Hepatic stellate cell (primary cell): ENCODE measurements at places on chromosomes 3 and 15.

DNA sequence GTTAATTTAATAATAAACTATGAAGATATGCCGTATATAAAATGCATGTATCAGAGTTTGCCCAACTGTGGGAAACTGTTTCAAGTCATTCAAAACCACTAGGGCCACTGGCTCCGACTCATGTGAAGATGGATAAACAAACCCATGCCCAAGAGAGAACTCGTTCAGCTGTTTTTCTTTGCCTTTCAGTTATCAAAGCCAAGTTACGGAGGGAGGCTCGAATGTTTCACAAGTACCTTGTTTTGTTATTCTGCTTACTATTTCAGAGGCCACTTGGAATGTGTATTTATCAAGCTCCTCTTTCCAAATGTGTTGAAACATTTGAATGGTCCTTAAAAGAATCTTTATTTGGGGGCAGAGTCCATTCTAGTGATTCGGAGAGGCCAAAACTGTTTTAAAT is 82.1 kb downstream of the DUT start:
- DNase-seq, result no peak

DNA sequence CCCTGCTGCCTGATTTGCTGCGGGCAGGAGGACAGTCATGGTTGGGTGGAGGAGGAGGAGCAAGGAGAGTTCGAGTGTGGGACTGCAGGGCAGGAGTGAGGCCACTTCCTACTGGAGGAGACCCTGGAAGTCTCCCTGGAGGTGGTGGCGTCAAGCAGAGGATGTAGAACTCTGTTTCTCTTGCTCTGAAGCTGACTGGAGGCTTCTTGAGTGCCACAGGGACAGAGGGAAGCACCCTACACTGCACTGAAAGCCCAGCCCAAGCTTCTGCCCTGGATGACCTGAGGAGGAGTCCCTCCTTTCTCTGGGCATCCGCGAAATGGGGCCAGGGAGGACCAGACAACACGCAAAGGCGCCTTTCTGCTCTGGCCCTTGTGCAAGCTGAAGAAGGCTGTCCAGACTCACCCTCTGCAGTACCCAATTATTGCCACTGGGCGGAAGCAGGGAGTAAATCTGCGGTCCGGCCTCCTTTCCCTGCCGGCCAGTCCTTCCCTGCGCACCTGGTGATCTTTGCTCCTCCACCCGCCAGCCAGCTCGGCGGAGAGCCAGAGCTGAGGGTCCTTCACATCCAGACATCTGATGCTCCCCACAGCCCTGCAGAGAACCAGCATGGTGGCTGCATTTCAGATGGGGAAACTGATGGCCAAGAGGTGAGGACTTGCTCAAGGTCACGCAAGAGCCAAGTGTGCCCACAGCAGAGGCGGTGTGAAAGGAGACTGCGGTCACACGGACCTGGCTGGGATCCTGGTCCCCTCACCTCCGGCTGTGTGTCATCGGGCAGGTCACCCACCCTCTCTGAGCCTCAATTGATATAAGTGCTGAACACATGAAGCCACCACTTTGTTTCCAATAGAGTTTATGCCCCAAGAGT is 207.1 kb downstream of the TBC1D2B start:
- peak; percentile 66 for DNase-seq

GRCh38 chr3:177050501-177051237 is 146.6 kb downstream of the TBL1XR1 start:
- no peak for DNase-seq

DNA sequence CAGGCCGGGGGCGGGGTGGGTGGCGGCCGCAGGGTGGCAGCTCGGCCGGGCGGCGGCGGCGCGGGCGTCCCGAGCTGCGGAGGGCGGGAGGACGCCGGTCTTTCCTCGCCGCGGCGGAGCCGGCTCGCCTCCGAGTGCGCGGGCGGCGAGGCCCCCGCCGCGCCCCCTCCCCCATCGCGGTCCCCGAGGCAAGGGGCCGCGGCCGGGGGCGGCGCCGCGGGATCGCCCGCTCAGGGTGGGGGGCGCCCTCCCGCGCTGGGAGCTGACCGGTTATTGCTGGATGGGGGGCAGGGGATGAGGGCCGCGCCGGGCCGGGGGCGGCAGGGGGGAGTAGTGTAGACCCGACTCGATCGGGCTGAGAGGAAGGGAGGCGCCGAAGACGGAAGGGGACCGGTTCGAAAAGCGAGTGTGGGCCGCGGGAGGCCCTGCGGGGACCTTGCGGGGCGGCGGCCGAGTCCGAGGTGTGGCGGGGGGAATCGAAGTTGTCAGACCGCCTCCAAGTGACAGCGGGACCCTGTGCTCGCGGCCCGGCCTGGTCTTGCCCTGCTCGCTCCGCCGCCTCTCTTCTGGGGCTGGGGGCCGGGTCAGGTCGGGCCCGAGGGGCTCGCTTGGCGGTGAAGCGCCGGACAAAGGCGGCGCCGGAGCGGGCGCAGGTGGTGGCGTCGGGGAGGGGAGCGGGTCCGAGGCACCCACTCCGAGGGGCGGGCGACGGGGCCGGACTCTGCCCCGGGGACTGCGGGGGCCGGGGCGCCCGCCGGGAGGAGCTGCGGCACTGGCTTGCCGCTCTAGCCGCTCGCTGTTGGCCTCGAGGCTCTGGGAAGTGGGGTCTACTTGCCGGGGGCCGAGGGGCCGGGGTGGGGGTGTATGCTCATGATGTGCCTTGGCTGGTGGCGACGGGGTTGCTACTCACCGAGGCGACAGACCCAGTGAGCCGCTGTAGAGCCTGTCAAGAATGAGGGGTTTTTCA is 1.1 kb downstream of the BAHD1 start:
- no peak for DNase-seq

- no peak for DNase-seq
Measured at GRCh38 chr15:92157666-92158298, 235.9 kb upstream of the ST8SIA2 start.

DNA sequence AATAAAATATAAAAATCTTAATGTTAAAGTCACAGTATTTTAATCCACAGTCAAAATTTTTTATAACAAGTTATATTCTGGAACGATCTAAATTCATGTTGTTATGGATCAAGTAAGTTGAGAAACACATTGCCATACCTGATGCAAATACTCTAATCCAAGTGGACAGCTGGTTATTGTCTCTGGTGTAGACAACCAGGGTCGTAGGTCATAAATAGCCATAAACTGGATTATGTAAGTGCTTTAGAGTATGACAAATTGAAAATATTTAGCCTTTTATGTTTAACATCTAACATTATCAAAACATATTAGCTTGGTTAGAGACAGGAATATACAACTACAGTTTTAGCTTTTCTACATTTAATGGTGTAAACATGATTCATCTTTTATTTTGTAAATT is 53.0 kb downstream of the PLSCR2 start:
- no peak for DNase-seq

GRCh38 chr15:68844856-68845550 is 24.3 kb upstream of the ANP32A start:
- no peak for DNase-seq

- no peak for DNase-seq
Measured at GRCh38 chr15:90895571-90896117, 7.5 kb upstream of the MAN2A2 start.

DNA sequence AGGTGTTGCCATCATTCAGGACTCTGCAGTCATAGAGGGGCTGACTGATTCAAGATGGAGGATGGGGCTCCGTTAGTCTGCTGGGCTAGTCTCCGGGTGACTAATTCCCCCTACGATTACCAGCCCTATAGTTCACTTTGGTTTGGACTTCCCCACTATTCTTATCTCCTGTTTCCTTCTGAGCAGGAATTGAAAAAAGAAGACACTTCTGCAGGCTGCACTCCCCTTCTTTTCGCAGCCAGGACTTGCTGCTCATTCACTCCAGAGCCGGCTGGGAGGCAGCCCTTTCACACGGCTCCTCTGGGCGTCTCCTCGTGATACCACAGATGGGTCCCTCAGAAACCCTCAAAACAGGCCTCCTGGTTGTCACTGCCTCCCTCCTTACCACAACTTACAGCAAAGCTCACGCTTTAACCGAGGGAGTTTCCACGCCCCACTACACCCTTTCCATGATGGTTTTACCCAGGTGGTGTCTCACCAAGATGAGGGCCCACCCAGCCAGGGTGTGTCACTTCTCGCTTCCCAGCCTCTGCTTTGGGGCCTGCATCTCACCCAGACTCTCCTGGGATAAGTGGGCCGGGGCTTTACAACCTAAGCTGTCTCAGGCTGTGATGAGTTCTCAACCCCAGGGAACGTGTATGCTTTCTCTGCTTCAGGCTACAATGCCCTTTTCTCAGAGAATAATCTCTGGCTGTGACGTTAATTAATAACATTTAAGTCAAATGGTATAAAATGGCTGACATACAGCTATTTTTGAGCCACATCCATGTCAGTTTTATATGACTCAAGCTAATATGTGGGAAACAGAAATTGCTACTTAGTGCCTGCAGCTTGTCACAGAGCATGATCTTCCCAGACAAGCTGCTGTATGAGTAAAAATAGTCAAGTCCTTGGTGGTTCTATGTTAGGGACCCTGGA is 11.9 kb downstream of the CX3CR1 start:
- DNase-seq, result no peak

DNA sequence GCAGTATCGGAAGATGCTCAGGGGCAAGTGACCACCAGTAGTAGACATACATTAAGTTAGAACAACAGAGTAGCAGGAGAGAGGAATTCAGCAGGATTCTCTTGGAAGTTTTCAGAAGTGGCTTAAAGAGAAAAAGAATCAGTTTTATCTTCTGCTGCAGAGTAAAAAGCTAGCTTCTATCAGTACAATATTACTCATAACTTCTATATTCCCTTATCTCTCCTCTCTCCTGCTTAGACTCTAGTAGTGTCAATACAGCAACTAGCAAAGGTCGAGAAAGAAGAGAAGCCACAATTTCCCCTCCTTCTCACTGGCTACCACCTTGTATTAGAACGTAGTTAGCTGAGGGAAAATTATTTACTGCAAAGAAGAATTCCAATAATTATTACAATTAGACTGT is 539.7 kb downstream of the DIPK2A start:
- no peak for DNase-seq
